ENCODE measurements at places on chromosomes 7 and 10.

DNA sequence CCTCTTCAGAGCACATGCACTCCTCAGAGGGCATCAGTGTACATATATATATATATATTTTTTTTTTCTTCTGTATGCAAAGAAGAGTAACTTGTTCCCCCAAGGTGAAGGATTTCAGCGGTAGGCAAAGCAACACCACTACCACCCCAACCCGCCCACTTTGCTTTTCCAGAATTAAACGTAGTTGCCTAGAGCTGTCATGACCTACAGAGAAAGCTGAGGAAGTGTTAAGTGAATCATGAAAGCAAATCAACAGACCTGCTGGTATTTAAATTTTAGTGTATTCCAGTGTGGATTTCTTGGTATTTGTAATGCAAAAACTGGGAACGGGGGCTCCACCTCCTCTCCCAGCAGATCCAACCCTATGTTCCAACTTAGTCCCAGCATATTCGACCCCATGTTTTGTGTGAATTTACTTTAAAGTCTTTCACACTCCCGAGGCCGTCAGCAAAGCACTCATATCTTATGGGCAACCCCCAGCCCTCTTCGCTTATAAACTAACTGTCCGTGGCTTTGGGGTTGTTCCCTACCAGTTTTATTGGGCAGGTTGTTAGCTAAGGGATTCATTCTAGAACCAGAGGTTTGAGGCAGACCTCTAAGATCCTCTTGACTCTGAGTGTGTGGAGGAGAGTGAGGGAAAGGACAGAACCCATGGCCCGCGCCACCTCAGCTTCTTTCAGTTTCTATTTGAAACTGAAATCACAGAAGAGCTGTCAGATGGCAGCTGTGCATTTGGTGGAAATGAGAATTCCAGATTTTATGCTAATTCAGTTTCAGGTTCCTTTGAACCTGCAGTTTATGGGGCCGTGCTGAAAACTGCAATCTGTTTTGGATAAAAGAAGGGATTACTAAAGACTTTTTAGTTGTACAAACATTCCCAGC is 450.2 kb upstream of the GALNT17 start:
- DNase-seq, result no peak

DNA sequence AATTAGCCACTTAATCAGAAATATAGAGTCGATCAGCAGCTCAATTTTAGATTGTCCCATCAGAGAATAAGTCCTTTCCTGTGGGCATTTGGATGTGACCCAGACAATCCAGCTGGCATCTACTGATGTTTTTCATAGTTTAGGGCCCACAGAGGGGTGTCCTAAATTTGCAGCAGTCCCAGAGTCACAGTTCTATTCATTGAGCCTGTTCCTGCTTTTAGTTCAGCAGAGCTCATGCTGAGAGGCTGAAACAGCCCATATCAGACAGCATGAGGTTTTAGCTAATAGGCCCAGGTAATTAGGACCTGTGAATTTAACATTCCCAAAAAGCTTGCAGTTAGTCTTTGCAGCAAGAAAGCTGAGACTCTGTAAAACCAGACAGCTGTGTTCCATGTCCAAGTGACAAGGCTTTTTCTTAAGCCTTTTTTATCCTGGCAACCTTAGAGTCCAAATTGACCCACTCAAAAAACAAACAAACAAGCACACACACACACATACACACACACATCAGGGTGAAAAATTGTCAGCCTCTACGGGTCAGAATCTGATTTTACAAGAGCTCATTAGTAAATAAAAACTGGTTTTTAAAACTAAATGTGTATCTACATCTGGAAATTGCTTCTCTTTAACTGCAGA is 33.7 kb downstream of the ANKIB1 start:
- no peak for DNase-seq

- no peak for DNase-seq
These were observed 32.2 kb upstream of the ZNF716 start for GRCh38 chr7:57417736-57418135.

- no peak for DNase-seq
These were observed 63.1 kb downstream of the TES start for GRCh38 chr7:116273283-116273917.

- no peak for DNase-seq
These were observed at the start of gene NUPR2 for GRCh38 chr7:56115852-56116538. Gene NUPR2, minus strand, starts transcription at chr7:56116417. Its CDS starts 103 bp downstream, at chr7:56116314.

GRCh38 chr10:3095373-3096139 is 28.2 kb downstream of the PFKP start:
- DNase-seq, result no peak

GRCh38 chr10:44756216-44756615 is 154.9 kb upstream of the TMEM72 start:
- no peak for DNase-seq

GRCh38 chr7:151999424-152000090 is 25.9 kb upstream of the GALNT11 start:
- DNase-seq, result no peak

DNA sequence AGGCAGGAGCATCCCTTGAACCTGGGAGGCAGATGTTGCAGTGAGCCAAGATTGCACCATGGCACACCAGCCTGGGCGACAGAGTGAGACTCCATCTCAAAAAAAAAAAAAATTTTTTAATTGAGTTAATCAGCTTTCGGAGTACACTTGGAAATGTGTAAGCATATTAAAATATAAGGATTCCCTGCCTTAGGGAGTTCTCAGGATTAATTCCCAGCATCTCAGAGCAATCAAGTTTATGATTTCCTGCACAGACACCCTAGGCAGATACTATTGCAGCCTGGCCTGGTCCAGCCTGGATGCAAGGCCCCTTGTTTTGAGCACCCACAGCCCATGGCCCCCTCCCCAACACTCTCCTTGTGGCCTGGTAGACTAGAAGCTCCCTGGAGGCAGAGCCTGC is 39.8 kb downstream of the GFRA1 start:
- DNase-seq, result no peak

DNA sequence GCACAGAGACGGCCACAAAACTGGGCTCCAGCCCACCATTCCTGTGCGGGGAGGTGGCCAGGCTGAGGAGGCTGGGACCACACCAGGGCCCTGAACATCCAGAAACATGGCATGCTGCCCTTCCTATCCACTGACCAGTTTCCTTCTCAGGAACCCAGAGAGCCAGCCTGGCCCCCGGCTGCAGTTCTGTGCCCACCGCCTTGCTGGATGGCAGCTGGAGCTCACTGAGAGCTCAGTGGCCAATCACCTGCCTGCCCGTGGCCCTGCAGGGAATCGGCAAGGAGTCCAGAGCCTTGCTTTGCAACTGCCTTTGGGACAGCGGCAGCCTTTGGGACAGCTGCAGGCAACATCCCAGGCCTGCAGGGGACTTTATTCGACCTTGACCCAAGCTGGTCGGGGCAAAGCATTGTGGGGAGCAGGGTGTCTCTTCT is 30.4 kb downstream of the STK32C start:
- no peak for DNase-seq

DNA sequence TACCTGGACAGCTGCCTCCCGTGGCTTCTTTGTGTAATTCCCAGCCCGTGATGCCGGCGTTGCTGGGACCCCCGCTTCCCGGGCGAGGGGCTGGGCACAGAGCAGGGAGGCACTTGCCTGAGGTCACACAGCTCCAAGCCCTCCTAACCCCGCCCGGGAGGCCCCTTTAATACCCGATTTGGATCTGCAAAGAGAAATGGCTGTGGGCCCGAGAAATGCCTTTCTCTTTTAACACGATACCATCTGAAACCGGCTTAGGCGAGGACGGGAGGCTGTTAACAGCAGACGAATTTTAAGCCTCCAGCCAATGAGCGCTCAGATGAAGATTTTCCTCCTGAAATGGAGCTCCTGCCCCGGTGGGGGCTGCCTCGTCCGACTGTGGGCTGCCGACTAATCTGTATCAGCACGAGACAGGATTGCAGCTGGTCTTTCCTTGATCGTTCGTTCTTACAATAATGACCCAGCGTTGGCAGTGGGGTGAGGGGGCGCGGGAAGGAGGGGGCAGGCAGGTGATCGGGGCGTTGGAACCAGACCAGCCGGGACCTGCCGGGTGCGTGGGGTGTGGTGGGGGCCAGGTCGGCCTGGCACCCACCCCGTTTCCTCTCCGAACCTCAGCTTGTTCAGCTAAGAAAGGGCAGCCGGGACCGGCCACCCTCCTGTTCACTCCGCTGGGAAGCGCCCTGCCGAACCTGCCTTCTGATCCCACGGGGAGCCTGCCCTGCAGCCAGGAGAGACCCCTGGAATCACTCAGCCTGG is 36.2 kb upstream of the FOXL3 start:
- DNase-seq, result no peak

GRCh38 chr7:28381466-28381865 is 30.9 kb upstream of the CREB5 start:
- DNase-seq, result no peak

DNA sequence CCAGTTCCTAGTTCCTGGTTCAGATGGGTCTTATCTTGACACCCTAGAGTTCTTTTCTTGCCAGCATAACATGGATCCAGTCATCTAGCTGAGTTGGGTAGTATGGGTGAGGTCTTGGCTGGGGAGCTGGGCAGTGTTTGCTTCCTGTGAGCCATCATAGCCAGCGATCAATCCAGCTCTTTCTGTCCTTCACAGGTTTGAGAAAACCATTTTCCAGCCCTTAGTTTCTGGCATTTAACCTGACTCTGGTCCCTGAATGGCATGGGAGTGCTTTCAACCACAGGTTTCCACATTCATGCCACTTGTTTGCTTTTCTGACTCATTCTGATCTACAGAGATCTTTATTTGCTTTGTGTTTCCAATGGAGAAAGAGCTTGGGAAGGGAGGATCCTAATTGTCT is 8.6 kb downstream of the SLC13A1 start:
- DNase-seq, result no peak

GRCh38 chr7:13197501-13197900 is 510.1 kb downstream of the ARL4A start:
- DNase-seq, result no peak

DNA sequence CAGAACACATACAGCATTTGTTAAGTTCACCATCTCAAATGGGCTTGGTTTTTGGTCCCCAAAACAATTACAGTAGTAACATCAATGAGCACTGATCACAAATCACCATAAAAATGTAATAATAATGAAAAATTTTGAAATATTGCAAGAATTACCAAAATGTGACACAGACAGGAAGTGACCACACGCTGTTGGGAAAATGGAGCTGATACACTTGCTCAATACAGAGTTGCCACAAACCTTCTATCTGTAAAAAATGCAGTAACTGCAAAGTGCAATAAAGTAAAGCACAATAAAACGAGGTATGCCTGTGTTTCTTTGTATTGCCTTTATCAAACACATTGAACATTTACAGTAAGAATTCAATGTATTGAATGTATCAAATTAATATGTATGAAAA is 262.7 kb downstream of the CTNNA3 start:
- no peak for DNase-seq

DNA sequence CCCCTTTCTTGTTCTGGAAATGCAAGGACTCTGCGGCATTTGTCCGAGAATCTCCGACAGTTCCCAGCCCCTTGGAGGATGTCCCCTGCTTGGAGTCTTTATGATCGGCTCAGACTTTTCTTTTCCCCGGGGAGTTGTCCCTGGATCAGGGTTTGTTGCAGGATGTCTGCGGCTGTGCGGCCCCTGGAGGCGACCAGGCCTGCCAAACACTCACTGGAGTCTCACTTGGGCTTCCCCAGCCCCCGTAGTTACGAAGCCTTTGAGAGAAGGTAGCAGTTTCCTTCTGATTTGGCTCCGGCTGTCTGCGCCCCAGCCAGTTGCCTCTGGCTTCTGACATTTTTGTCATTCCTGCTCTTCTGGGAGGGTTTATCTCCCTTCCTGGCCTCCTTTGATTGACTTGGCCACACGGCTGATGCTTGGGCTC is 16.1 kb downstream of the COL26A1 start:
- no peak for DNase-seq

- no peak for DNase-seq
These were observed 3.4 kb downstream of the CAV1 start for GRCh38 chr7:116528008-116528789.

Measured in cerebellar nuclear complex (tissue), 1 donor.